ENCODE measurements at places on chromosomes 7 and 10.

GRCh38 chr10:86556933-86557649 lies 35.5 kb upstream of the WAPL start:
- no peak for DNase-seq

GRCh38 chr7:85829817-85830432 lies 643.1 kb upstream of the SEMA3D start:
- no peak for DNase-seq

DNA sequence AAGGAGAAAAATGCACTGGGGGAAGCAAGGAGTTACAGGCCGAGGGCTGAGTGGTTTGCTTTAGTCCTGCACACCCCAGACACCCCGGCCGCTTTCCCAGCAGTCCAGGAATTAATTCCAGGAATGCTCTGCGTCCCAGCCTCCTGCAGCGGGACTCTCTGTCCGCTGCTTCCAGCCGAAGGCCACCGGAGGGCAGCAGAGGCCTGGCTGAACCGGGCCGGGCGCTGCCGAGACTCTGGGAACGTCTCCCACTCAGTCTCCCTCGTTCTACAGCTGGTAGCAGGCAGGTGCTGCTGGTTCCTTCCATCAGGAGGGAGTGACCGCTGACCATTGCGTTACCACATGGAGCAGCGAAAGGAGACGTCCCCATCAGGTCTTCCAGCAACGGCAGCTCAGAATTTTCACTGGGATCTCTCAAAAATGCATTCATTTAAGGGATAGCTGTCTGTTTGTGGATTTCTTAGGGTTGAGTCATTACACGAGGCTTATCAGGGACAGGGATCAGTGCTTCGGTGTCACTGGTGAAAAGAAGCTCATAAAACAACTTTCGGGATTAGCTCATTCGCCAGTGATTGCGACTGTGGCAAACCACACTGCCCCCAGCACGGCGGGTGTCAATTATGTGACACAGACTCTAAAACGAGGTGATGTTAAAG lies 24.9 kb upstream of the PITRM1 start:
- peak; percentile 90 for DNase-seq

GRCh38 chr7:75872073-75872782 lies 6.6 kb upstream of the RHBDD2 start:
- no peak for DNase-seq

DNA sequence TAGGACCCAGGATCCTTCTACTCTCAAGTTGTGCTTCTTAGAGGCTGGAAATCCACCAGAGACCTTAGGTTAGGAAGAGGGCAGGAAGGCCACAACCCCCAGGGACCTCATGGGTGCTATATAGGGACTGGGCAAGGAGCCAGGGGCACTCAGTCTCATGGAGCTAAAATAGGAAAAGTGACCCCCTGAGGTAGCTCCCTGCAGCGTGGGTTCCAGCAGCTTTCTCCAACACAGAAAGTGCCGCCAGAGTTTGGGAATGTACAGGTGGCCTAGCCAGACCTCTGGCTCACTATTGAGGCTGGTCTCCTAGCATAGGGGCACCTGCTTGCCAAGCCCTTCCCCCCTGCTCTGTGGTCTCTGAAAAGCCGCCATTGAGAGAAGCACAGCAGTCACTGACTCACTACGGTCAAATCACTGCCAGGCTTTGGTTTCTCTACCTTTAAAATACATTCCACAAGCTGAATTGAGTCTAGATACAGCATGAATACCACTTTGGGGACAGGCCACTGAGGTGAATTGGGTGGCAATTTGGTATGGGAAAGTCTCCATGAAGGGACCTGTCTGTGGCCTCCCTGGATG lies 333.2 kb upstream of the PODXL start:
- no peak for DNase-seq

DNA sequence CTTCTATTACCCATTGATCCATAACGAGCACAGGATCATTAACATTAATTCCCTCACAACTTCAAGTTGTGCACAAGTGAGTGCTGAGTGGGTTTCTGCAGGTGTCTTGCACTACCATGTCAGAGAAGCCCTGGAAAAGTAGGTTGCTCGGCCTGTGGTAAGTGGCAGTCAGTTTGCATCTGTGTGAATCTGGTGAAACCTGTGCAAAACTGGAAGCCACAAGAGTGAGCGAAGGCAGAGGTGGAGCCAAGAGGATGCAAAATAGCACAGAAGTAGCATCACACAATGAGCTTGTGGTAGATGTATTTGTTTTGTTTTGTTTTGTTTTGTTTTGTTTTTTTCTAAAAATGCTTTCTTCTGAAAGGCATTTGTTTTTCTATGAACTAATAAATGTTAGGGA lies 181.5 kb downstream of the THSD7A start:
- no peak for DNase-seq

DNA sequence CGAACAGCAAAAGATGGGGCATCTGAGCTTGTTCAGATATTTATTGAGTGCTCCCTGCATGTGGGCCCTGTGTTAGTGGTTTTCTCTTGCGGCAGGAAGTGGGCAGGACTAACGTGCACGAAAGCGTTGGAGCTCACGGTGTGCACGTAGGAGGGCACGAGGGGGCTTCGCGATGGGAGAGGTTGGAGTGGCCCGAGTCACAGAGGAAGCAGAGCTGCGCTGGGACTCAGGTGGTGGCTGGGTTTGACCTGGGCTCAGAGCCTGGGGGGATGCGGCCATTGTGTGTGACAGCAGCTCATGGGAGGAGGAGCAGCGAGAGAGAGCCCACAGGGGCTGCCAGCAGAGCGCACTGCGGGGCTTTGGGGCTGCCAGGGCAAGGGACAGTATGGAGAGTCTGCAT lies 7.7 kb downstream of the ZSCAN25 start:
- peak; percentile 54 for DNase-seq

DNA sequence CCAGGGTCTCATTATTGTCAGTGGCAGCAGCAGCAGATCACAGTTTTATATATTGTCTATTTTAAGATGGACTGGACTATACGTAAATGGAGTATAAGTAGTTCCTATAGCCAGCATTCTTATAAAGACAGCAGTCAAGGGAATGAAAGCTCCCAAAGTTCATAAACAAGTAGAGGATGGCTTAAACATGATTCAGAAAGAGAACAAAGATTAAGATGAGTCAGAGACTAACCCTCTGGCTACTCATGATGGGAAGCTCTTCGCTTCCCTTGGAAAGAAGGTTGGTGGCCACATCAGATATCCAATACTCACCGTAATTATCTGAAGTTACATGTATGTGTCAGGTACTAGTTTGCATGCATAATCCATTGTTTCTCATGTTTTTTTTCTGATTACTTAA lies 277.0 kb downstream of the INHBA start:
- DNase-seq: no peak

DNA sequence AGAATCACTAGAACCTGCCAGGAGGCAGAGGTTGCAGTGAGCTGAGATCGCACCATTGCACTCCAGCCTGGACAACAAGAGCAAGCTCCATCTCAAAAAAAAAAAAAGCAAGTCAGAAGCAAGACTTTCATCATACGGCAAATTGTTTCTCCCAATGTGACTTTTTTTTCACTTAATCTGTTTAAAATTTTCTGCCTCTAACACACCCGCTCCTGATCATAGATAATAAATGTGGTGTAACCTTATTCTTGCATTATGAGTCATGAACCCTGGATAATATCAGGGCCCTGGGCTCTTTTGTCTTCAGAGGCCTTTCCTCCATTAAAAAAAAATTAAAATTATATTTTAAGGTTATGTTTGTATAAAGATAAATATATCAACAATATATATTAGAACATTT lies 111.4 kb upstream of the JCAD start:
- no peak for DNase-seq

- DNase-seq: no peak
Measured at GRCh38 chr10:102163342-102163989, 11.3 kb downstream of the NOLC1 start.

DNA sequence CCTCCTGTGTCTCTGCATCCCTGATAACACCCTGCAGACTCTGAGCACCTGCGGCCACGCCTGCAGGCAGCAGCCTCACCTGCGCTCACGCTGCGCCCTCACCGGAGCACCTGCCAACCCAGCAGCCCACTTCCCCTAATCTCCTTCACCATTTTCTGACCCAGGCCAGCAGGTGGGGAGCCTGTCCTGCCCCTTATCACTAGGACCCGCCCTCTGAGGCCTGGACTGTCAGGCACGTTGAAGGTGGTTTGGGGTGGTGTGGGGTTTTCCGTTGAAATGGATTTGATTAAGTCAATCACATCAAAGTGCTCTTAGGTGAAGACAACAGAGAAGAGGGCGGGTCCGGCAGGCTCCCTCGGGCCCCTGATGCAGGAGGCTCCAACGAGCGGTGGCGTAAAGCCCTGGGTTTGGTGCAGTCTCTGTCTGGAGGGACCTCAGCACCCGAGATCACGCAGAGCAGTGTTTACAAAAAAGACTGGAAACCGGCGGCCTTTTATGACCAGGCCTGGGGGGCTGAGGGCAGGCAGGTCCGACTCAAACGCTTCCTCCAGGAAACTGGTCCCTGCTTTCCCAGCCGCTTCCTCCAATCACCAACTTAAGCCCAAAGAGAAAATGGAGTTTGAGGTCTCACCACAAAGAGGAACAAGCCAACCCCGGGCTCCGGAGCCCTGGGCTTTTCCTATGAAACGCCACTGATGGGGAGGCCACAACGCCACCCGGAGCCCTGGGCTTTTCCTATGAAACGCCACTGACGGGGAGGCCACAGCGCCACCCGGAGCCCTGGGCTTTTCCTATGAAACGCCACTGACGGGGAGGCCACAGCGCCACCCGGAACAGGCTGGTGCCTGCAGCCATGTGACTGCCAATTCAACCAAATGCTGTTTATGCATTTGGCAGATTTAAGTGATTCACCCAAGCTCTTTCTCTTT lies 45.5 kb downstream of the DPYSL4 start:
- DNase-seq: no peak

DNA sequence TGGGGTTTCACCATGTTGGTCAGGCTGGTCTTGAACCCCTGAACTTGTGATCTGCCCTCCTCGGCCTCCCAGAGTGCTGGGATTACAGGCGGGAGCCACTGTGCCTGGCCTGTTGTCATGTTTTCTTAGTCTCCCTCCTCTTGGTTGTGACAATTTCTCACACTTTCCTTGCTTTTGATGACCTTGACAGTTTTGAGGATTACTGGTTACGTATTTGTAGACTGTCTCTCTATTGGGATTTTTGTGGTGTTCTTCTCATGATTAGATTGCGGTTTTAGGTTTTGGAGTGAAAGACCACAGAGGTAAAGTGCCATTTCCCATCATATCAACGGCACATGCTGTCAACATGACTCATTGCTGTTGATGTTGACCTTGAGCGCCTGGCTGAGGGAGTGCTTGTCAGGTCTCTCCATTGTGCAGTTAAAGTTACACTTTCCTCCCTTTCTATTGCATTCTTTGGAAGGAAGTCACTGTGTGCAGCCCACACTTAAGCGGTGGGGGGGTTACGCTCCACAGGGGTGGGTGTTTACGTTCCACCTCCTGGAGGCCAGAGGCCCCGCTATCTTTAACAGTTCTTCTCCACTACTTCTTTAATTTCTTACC lies 10.8 kb downstream of the NEURL1 start:
- no peak for DNase-seq

DNA sequence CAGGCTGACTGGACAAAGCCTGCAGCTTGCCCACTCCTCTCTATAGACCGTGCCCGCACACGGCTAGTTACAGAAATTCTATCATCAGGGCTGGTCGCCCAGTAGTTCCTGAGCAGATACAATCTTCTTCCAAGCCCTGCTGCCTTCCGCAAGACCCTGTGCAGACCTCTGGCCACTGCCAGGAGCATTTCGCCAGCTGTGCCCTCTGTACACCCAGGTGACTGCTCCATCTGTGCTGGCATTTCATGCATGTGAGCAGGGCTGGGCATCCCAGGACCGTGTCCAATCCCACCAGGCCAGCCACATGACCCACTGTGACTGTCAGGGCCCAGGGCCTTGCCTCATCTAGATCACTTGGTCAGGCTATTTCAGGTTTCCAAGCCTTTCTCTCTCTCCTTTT lies 36.9 kb downstream of the HSPA12A start:
- no peak for DNase-seq

- DNase-seq: no peak
Measured at GRCh38 chr10:71520042-71520441, 123.3 kb downstream of the CDH23 start.

DNA sequence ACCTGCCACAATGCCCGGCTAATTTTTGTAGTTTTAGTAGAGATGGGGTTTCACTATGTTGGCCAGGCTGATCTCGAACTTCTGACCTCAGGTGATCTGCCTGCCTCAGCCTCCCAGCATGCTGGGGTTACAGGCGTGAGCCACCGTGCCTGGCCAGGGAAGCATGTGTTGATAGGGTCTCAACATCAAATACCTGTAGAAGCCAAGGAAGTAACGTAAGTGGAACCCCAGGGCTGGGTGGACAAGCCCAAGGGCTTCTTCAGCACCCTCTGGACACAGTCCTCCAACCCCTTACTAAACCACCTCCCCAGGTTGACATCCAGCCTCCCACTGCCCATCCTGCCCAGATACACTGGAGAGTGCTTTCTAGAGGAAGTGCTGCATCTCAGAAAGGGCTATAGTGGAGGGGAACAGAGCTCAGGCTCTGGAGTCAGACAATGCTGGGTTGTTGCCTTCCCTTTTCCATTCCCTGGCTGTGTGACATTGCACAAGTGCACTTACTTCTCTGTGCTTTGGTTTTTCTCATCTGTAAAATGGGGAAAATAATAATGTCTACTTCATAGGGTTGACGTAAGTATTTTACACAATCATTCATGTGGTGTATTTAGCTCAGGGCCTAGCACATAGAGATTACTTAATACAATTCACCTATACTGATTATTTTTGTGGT lies 73.9 kb upstream of the KAT6B start:
- DNase-seq: no peak

GRCh38 chr7:100372694-100373093 lies 593 bp upstream of the PILRA start:
- no peak for DNase-seq

DNA sequence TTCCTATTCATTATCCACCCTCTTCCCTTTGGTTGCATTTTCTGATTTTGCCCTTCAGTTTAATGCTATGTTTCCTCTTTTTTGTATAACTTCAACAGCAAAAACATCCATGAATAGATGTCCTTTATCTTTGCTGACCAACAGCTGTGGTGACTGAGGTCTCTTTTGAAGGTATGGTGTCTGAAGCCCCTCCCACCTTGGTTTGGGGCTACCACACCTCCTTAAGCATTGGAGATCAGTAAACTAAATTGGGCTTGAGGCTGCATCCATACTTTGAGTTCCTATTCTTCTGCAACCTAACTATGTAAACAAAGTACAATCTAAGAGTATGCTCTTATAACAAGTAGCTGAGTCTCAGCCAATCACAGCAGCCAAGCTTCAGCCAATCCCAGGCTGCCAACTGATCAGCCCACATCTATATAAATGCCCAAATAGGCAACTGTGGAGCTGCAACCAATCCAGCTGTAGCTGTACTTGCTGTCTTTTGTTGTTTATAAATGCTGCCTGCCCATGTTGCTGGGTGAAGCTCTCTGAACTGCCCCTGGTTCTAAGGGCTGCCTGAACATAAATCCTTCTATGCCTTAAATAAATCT lies 69.4 kb upstream of the PDLIM1 start:
- no peak for DNase-seq

GRCh38 chr10:48939790-48940325 lies at the start of gene LRRC18:
Gene LRRC18, minus strand, starts transcription at chr10:48939840. Its CDS starts 25,685 bp downstream, at chr10:48914155.
- DNase-seq: no peak

GRCh38 chr7:45978010-45978681 lies 57.1 kb upstream of the IGFBP3 start:
- DNase-seq: no peak

GRCh38 chr7:51031216-51031615 lies 248.5 kb upstream of the GRB10 start:
- no peak for DNase-seq
